ENCODE measurements at places on chromosomes 4 and X. TPM values are rescaled to one million over a fixed set of nuclear protein-coding genes. Genes with fewer than 3 reads are reported as not detected.

GRIA3 gene
- total RNA-seq, result 5.4 TPM

TMEM31 gene
- total RNA-seq, result not detected

BEX1 gene
- total RNA-seq, result 24.7 TPM

DDX53 gene
- total RNA-seq, result not detected

PLK4 gene
- 19.6 TPM for total RNA-seq
